Stimulated activated CD8-positive, alpha-beta memory T cell treated with anti-CD3 and anti-CD28 coated beads, Interleukin-12 subunit alpha, Interleukin-12 subunit beta, amount 100 ng/mL, for 1 hour (primary cell): ENCODE measurements at places on chromosomes 12 and 14.

DNA sequence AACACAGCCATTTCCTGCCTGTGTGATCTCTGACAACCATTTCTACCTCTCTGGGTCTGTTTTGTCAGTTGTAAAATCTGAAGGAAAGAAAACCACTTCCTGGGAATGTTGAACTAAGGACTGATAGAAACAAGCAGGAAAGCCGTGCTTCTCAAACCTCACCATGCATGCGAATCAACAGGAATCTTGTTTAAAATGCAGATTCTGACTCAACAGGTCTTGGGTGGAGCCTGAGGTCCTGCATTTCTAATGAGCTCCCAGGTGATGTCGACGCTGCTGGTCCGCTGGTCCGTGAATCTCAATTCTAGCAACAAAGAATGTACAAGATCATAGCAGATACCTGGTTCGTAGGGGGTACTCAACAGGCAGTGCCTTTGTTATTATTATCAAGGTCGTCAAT is 38.0 kb upstream of the GPATCH2L start:
- no peak for DNase-seq

DNA sequence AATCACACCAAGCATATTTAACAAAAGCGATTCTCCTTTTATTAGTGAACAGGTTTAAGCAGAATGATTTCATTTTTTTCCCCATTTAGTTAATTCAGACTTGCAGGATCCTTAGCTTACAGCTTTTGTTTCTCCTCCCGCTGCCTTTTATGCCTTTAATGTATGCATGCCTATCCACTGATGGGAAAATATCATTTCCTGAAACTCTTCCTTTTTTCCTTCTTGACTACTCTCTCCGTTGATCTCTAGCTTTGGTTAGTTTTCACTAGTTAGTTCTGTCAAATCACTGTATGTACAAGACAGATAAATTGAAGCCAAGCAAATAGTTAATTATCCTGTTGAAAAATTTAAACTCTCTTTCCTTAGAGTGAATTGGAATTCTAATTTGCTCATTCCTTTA is 26.3 kb downstream of the NKX2-1 start:
- DNase-seq: no peak

GRCh38 chr14:74913986-74914573 is 9.0 kb downstream of the RPS6KL1 start:
- DNase-seq: no peak

DNA sequence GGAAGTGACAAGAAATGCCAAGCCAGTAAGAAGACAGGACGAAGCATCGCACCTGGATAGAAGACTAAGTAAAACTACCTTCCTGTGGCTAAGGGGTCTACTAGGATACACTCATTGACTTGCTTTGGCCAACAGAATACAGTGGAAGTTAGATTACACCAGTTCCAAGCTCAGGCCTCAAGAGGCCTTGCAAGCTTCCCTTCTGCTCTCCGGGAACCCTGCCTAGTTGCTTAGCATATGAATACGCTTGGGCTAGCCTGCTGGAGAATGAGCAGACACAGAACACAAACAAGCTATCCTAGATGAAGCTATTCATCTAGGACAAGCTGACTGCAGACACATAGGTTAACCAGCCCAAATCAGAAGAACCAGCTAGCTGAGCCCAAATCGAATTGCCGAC is 97.0 kb downstream of the DPF3 start:
- no peak for DNase-seq

- no peak for DNase-seq
Measured at GRCh38 chr14:101196795-101197590, 293.5 kb upstream of the RTL1 start.

DNA sequence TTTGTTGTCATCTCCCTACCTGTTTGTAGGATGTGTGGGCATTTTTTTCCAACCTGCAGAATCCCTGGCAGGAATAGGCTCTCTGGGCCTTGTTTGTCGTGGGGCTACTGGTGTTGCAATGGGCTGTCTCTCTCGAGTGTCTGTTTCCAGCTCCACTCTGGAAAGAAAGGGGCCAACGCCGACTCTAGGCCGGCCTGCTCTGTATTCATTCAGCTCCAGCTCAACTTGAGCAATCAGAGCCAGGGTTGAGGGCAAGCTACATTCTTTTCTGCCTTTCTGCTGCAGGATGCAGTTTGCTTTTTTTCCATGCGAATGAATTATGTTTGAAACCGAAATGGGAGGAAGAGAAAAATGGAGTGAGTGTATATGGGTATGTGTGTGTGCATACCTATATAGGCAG is 2.3 kb downstream of the JDP2 start:
- no peak for DNase-seq

DNA sequence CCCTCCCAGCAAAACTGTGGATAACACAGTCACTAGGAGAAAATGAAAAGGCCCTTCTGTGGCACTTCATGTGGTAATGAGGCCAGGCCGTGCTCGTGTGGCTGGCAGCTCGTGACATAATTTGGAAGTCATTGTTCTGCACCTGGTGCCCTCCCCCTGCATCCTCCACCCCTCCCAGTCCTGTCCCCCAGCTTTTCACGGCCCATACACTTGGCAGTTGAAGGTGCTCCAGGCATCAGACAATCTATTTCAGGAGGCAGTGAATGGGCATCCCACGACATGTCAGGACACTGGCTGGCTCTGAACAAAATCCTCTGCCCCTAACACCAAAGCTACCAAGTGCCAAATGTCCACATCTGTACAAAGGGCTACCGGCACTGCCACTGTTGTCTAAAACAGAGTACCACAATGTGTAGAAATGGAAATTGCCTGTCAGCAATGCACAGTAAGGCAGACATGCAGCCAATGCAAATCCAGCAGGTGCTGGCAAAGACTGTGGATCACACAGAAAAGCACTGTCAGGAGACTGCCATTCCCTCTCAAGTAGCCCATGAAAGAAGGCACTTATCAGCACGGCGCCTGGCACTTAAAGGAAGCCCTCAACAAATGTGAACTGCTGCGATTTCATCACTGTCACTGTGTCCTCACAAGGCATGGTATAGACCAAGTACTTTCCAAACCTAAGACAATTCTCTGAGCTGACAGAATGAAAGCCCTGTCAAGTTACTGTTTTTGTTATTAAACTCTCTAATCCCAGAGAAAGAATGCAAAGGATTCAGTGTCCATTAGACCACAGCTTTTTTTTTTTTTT is 39.1 kb downstream of the CORO1C start:
- DNase-seq: no peak
